ENCODE measurements at places on chromosomes 2 and 18.

DNA sequence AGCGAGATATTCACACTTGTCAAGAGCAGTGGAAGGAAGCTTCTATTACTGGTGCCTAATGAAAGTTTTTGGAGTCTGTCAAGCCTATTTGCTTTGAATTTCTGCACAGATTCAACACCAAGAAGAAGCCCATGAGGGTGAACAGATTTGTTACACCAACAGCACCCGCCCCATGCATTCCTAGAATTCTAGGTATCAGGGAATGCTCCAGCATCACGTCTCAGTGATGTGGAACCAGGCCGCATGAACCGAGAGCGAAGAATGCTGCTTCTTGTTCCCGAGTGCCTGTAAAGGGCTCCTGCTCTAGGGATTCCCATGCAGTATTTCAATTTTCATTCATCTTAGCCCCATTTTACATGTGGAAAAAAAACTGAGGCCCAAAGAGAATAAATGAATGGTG is 69.7 kb downstream of the KCNF1 start:
- no peak for DNase-seq

DNA sequence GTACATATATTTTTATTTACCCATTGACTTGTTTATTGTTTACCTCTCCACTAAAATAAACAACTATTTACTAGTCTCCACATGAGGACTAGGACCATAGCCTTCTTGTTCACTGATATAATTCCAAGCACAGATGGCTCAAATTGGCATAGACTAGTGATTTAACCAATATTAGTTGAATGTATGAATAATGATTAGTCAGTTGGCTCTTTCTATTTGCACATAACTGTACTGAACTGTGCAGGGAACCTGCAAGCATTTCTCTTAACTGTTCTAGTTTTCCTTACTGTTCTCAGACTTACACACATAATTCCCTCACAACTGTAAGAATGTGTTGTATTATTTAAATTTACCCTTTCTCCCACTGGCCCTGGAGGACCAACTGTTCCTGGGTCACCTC is 91.9 kb downstream of the COL3A1 start:
- no peak for DNase-seq

DNA sequence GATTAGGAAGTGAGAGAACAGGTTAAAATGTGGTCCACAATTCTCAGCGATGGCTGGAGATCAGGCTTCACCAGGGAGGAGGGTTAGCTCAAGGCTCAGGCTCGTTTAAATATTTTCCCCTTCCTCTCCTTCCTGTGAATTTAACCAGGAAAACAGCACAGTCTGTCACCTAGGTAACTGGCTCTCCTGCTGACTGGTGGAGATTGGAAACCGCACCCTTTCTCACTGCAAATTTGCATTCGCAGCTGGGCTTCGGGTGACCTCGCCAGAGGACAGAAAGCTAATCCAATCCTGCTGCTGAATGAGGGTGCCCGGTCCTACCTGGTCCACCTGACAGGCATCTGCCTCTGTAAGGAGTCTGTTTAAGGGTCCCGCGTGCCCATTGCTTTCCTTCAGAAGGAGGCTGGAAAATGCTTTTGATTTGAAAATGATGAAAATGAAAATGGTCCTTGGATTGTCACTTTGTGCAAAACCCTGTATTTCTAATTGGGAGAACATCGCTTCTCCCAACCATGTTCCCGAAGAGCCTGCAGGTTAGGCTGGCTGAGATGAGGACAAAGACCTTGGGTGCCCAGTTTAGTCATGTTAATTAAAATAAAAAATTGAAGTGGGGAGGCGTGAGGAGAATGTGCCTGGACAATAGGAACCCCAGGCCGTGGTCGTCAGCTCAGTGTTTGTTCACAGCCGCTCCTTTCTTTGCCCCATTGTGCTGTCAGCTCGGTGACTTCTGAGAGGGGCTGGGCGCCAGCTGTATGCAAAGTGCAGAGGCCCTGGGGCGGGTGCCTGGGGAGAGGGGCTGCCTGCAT is 43.4 kb upstream of the MTCL1 start:
- no peak for DNase-seq

DNA sequence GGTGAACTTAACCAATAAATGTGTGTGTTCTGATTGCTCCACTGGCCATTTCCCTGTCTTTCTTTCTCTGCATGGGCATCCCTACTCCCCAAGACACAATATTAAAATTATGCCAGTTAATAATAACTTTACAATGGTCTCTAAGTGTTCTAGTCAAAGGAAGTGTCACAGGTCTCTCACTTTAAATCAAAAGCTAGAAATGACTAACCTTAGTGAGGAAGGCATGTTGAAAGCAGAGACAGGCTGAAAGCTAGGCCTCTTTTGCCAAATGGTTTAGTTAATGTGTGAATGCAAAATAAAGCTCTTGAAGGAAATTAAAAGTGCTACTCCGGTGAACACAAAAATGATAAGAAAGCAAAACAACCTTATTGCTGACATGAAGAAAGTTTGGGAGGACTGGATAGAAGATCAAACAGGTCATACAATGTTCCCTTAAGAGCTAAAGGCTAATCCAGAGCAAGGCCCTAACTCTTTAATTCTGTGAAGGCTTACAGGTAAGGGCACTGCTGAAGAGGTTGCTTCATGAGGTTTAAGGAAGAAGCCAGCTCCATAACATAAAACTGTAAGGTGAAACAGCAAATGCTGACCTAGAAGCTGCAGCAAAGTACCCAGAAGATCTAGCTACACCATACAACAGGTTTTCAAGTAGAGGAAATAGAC is 44.0 kb upstream of the ARHGAP15 start:
- DNase-seq = no peak

DNA sequence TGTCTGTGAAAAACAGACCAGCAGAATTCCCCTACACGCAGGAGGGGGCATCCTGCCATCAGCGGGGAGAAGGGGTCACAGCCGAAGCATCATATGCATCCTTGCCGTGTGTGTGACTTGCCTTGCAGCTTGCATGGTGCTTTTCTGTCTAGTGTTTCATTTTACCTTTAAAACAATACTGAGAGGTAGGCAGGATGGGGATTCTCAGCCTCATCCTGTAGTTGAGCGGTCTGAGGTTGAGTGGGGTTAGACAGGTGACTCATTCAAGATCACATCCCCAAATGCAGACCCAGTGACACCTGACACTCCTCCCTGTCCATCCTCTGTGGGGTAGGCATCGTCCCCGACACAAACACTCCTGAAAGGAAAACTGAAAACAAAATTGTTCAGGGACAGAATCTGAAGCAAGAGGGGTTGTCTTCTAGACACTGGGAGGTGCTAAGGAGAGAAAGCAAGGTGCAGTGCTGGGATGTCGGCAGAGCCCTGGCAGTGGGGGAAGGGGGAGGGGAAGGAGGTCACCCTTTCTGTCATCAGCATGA is 7.9 kb downstream of the ARL4C start:
- peak; percentile 69 for DNase-seq

GRCh38 chr2:46383784-46384456 is 86.7 kb downstream of the EPAS1 start:
- no peak for DNase-seq

GRCh38 chr2:239180526-239181073 is 220.2 kb downstream of the HDAC4 start:
- no peak for DNase-seq

GRCh38 chr2:241009191-241009590 is 10.8 kb downstream of the SNED1 start:
- DNase-seq = no peak

DNA sequence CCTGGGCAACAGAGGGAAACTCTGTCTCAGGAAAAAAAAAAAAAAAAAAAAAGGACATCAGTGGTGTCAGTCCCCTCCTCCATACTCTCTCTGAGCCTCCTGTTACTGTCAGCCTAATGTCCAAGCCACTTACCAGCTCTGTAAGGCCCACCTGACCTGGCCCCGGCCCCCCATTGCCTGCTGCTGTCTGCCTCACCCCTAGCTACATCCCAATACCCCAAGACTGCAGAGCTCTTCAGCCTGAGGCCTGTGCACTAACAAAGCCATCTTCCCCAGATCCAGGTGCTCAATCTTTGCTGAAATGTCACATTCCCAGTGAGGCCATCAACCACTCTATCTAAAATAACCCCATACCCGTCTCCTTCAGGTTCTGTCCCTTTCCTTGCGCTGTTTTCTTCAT is 5.7 kb downstream of the ARMC9 start:
- DNase-seq = no peak

GRCh38 chr2:42041377-42042127 is 6.3 kb upstream of the PKDCC start:
- DNase-seq = no peak

GRCh38 chr2:55159037-55159651 is 72.9 kb downstream of the CLHC1 start:
- no peak for DNase-seq

- DNase-seq = peak; percentile 43
These were observed 22.6 kb upstream of the TBC1D8 start for GRCh38 chr2:101173707-101174295.

DNA sequence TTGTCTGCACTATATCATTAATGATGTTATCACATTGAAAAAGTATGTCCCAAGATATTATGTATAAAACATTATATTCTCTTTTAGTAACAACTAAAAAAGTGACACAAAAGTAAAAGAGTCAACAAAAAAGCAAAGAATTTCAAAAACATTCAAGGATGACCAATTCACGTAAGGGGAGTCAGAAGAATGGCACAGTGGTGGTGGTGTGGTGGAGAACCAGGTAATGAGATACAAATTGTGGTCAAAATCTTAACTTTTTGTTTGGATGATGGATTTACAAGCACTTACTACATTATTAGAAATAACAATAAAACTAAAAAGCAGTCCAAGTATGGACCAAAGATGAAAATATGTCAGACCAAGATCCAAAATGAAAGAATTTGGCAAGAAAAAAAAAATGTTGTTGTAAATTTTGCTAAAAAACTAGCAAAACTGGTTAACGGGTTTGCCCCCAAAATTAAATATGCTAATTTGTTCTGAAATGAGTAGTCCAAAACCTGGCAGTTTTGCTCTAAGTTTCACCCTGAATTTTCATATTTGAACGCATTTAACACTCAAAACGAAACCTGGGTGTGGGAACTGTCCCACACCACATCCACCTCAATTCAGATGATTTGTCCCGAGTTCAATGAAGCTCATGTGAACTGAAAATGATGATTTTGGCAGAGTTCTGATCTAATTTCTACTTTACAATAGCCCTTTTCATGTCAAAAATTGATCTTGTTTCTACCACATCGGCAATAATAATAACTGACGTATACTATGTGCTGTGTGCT is 135.8 kb downstream of the IKZF2 start:
- DNase-seq = peak; percentile 4

GRCh38 chr2:192570788-192571187 is 376.1 kb upstream of the TMEFF2 start:
- DNase-seq = no peak

DNA sequence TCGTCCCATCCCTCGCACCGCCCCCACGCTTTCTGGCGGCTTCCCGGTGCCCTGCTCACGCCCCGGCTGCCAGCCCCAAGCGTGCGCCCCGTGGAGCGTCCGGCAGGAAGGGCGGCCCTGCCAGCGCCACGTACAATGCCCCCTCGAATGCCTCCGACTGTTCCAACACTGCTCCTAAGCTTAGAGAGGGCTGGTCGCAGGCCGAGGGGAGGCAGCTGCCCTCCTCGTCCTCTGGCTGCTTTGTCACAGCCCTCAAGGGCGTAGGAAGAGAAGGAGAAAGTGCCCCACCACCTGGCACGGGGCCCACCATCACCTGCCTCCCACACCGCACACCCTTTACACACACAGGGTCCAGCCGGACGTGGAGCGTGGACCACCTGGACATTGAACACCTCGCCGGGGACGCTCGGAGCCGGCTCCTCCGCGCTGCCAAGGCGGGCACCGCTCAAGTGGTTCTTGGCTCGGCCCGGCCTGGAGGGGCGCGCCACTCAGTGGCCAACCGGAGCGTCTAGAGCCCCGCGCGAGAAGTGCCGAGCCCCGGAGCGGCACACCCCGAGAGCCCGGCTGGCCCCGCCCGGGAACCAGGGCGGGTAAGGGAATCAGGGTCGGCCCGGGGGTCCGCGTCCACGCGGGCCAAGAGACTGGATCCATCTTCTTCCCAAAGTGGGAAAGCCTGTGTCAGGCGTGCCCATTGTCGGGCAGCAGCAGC is 830 bp downstream of the DNER start:
- DNase-seq = no peak

- no peak for DNase-seq
These were observed 63.0 kb upstream of the COX7A2L start for GRCh38 chr2:42424033-42424432.

DNA sequence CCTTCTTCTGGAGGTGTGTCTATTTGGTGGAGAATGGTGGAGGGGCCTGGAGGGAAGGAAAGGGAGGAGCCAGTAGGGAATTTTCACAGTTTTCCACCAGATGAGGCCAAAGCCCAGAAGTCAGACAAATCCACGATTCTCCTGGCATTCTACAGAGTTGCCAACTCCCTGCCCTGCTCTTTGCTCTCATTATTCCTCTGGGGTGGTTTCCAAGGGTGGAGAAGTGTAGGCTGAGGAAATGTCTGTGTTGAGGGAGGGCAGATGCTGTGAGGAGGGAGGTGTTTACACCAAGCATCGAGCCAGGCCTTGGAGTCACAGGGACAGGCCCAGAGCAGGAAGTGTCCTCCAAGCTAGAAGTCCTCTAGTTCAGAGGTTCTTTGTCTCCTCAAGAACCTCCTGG is 124.1 kb upstream of the LGALSL start:
- DNase-seq = no peak

GRCh38 chr2:127527001-127527804 is 914 bp upstream of the IWS1 start:
- no peak for DNase-seq

DNA sequence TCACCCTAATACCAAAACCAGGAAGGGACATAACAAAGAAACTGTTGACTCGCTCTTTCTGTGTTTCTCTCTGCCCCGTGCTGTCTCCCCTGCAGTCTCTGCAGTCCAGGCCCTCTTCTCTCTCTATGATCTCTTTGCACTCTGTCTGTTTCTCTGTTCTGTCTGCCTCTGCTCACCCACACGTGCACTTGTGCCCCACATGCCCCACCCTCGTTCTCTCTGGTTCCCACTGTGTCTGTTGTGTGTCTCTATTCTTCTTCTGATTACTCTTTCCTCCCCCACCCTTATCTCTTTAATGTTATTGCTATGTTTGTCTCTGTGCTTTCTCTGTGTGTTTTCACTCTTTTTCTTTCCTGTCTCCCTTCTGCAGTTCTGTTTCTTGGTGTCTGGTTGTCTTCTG is 54.0 kb downstream of the NAT8 start:
- DNase-seq = no peak

DNA sequence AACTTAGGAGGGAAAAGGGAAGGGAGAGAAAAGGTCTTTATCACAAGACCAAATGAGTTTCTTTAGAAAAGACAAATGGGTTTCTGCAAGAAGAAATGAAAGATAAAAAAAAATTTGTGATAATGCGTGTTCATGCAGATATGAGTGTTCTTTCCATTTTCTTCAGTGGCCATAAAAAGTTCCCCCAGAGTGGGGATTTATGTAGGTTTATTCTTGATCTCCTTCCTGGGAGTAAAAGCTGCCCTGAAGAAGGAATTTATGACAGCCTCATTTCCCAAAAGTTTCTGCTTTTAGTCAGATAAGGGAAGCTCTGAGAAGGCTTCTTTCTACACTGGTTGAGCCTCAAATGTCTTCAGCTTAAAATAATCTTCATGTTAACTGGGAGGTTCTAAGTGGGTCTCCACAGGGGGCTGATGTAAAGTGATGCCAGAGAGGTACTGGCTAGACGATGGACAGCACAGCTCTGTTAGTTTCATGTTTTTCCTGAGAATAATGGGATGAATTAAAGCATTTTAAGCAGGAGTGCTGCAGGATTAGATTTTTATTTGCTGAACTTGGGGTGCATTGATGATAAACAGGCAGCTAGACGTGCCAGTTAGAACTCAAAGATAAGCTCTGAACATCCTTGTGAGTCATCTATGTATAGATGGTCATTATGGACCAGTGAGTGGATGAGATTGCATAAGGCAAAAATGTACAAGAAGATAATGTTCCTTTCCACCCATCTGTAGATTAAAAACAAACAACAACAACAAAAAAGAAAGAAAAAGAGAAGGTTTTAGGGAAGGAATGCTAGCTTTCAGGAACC is 99.4 kb upstream of the MSH2 start:
- no peak for DNase-seq
